Astrocyte of the spinal cord (primary cell): ENCODE measurements at places on chromosomes 2 and 18.
A peak's percentile ranks its signal among the peaks of the same experiment; 100 is the strongest.

DNA sequence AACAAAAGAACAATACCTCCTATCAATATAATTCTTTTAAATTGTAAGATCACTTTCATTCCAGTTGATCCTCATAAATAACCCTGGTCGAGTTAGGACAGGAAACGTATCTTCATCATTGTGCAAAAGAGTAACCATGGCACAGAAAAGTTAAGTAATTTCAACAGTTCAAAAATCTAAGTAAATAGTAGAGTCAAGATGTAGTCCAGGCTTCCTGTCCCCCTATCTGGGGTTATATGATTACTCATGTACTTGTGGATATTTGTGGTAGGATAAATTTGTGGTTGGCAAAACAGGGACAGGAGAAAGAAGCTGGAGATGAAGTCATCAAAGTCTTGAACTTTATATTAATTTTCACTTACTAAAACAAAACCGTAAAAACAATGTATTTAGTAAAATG is 772.6 kb downstream of the TSN start:
- peak; percentile 2 for DNase-seq

- peak; percentile 36 for DNase-seq
Measured at GRCh38 chr18:13376298-13376840, 157.8 kb downstream of the LDLRAD4 start.

GRCh38 chr2:88481691-88482336 is 29.3 kb upstream of the FOXI3 start:
- peak; percentile 2 for DNase-seq

GRCh38 chr2:98502556-98503335 is 58.1 kb downstream of the INPP4A start:
- DNase-seq = peak; percentile 56

DNA sequence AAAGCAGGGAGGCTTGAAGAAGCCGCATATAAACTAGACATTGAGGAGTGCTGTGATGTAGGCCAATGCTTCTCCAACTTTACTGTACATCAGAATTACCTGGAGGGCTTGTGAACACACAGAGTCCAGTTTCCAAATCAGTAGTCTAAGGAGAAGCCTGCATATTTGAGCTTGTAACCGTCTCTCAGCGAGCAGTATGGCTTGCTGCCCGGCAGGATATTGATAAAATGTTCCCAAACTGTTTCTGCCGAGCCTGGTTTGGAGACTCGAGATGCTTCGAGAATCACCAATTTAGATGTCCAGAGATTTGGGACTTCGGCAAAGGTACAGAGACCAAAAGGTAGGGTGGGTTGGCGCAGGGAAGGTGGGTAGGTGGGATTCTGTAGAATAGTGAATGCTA is 11.0 kb upstream of the RAB31 start:
- DNase-seq = no peak

GRCh38 chr2:15672961-15673918 is 81.6 kb downstream of the DDX1 start:
- DNase-seq = no peak

DNA sequence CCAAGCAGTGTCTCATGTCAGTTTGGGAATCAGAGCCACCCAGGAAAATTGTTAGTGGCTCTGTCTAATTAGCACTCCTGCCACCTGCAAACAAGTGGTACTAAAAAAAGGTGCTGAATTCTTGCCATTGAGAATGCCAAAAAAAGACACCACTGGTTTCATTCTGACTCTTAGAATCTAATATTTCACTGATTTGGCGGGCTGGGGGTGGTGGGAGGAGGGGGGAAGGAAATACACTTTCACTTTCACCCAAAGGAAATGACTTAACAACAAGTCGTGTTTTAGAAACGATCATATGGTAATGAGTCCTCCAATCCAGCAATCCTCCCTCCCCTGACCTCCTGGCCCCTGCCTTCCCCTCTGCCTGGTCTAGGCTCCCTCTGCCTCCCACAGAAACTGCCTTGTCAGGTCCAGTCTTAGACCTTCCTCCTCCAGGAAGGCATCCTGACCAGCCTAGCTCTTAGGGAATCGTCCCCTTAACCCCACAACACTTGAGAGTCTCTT is 4.4 kb upstream of the KLHL29 start:
- no peak for DNase-seq

GRCh38 chr2:239278941-239279365 is 121.9 kb downstream of the HDAC4 start:
- DNase-seq = peak; percentile 49

GRCh38 chr2:96205888-96206287 is 2.7 kb downstream of the STARD7 start:
- DNase-seq = peak; percentile 49

DNA sequence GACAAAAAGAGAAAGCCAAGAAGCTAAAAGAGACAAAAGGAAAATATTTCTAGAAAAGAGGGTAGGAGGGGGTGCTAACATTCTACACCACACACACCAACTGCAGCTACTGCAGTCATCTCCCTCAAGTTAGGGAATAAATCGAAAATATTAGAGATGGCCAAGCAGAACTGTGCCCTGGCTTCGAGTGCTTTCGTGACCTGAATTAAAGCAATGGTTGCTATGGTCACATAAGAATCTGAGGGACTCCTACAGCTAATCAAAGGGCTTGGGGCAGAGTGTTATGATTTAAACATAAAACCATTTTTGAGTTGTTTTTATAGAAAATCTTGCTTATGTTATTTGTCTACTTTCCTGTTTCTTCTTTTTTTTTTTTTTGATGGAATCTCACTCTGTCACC is 159.6 kb upstream of the HNRNPA3 start:
- no peak for DNase-seq

DNA sequence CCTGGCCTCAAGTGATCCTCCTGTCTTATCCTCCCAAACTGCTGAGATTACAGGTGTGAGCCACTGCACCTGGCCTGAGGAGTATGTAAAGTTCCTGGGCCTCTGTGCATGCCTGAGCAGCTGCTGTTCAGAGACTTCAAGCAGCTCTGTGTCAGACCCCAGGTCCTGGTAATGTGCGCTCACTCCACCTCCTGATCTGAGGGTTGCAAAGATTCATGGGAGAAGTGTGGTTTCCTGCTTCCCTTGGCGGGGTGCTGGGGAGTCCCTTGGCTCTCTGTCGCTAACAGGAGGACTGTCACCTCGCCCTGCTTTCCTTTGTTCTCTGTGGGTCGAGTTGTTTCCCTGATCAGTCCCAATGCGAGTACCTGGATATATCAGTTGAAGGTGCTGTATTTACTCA is 8.6 kb upstream of the IL36A start:
- no peak for DNase-seq

DNA sequence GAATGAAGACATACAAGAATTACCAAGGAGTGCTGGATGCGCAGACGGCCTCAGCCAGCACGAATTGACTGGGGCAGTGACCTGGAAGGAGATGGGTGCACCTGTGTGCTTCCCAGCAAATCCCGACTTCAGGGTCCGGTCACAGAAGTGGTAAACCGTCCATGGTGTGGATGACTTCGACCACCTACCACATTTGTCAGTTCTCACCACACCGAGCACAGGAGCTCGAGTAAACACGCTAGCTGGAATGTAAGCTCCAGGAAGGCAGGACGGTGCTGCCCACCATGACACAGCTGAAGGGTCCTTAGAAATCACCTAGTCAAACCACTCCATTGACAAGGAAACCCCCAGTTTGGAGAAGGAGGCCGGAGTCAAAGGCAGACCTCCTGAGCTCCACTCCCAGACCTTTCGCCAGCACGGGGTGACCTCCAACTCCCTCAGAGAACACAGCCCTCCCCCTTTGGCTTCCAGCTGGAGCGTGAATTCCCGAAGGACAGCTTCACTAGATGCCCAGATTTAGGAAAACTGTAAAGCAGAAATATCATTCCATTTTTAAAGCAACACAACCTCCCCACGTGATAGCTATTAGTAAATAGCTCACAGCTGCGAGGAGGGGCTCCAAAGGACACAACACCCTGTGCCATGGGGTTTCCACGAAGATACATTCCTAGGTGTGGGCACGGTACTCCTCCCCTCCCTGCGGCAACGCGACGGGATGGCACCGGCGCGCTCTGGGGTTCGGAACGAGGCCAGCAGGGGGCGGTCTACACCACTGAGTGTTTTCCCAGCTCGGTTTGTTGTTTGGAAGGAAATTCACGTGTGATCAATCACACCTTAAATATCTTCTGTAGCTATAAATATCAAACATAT is 34.1 kb upstream of the GNAL start:
- peak; percentile 8 for DNase-seq

DNA sequence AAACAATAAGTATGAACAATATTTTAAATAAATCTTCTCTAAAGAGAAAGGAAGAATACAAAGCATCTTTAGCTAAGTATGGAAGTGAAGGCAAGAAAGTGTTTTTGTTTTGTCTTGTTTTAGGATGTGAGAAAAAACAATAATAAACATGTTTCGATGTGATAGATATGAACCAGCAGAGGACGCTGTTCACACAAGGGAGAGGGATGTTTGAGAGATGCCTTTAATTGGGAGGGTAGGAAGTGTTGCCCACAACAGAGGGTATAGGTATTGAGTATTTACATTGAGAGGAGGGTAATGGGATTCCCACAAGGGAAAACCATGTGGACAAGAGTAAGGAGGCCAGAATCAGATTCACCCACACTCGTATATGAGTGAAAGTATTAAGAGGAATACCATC is 55.1 kb downstream of the CDH19 start:
- DNase-seq = no peak

GRCh38 chr2:61807036-61807757 is 46.7 kb downstream of the FAM161A start:
- DNase-seq = no peak

GRCh38 chr18:59458575-59458974 is 99.5 kb upstream of the LMAN1 start:
- DNase-seq = no peak

- peak; percentile 95 for DNase-seq
Measured at GRCh38 chr18:3595369-3596273, 145.6 kb downstream of the TGIF1 start.

GRCh38 chr2:68134554-68134953 is 23.1 kb upstream of the PNO1 start:
- DNase-seq = no peak

GRCh38 chr2:212945526-212945925 is 205.9 kb downstream of the IKZF2 start:
- DNase-seq = no peak

DNA sequence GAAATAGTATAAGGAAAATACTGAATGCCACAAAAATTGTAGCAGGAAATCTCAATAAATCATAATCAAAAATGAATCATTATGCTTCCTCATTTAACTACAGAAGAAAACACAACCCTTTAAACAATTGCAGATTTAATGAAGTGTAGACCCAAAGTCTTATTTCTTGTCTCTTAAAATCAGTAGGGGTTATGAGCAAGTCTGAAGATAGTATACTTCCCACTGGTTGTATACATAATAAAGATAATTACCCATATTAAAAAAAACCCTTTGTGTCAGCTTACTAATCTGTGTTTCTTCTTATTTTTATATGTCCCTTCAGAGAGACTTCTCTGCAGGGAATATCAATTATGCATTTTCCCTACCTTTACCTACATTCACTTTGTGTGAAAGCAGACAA is 504.7 kb downstream of the ERBB4 start:
- no peak for DNase-seq

- no peak for DNase-seq
Measured at GRCh38 chr2:88232074-88232782, 62.1 kb downstream of the THNSL2 start.

GRCh38 chr2:156190517-156190916 is 142.0 kb downstream of the NR4A2 start:
- no peak for DNase-seq

DNA sequence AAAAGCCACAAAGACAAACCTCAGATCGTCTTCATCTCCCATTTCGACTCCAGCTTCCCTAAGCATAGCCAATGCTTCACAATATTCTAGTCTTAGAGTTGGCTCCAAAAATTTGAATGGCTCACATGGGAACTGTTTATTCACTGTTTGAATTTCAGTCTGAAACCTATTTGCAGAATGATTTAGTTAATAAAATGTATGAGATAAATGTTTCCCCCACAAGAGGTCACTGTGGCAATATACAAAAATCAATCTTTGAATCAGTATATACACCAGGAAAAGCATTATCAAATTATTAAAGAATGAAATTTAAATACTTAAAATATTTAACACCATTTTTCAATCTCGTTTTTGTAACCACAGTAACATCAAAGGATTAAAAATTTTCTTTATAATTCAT is 40.0 kb upstream of the MCM6 start:
- DNase-seq = peak; percentile 60

DNA sequence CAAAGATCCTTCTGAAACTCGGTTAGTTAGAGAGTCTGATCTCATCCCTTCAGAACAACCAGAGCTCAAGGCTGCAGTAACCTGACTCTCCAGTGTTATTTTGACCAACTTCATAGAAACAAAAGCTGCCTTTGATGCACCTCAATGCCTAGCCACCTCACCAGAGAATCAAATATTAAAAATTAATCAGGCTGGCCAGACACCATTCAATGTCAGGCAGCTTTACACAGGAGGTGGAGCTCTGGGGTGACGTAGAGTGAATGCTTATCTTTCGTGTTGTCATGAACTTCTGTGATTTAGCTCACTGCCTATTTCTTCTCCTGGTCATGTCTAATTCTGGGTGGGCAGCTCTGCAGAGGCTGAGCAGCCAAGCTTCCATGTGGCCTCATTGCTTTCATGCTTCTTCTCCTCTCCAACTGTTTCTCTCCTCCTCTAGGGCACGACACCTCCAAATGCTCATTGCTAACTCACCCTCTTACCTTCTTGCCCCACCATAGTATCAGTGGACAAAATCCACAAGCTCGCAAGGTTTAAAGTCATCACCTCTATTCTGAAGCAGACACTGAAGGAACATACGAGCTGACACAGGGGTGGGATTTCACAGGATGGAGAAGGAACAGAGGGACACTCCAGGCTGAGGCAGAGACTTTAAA is 39.4 kb downstream of the AAK1 start:
- no peak for DNase-seq

GRCh38 chr2:172296267-172297046 is 130.9 kb upstream of the ITGA6 start:
- DNase-seq = no peak

- DNase-seq = no peak
Measured at GRCh38 chr18:14100503-14101286, 31.5 kb downstream of the ZNF519 start.

DNA sequence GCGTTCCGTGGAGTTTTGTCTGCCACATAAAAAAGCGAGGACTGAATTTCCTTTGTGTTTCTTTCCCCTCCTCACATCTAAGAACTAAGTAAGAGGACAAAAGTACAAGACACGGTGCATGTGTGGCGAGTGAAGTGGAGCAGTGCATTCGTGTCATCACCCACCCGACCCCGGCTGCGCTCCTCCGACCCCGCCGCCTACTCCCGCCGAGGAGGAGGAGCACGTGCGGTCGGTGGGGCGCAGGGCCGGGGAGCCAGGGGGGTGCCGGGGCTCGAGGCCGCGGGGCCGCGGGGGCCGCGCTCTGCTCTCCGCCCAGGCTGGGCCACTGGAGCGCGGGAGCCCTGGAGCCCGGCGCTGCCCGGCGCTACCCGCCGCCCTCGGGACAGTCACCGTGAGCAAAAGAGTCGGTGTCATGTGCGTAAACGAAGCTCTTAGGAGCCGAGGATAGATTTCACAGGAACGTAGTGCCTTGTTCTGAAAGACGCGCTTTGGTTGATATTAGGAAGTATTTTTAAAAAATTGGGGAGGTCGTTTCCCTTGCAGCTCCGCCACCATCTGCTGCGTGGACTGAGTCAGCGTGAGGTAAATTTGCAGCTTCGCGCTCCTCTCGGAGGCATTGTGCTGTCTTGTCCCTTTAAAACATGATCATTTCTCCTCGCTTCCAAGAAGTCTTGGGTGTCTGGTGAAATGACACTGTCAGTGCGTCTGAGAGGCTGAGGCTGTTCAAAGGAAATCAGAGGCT is 11.0 kb downstream of the TBR1 start:
- DNase-seq = peak; percentile 13
